Endothelial cell (in vitro differentiated cells): ENCODE measurements at places on chromosomes 6 and 20.

DNA sequence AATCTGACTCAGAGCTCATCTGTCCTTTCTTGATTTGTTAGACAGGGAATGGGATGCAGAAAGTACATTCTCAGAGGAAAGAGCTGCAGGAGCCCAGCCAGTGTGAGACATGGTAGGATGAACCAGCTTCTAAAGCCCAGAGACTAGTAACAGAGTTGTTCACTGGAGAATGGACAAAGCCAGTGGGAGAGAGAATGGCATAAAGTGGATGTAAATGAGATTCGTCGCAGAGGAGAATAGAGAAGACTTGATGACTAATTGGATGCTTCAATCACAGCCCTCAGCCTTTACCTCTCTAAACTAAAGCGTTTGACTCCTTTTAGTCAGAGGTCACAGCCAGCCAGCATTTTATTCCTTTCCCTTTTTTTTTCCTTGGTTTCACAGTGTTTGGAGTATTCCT is 25.5 kb upstream of the L3MBTL3 start:
- DNase-seq: no peak

- no peak for DNase-seq
These were observed 7.9 kb upstream of the OSER1 start for GRCh38 chr20:44218446-44218845.

GRCh38 chr6:111731456-111732195 is 125.9 kb upstream of the TRAF3IP2 start:
- no peak for DNase-seq

DNA sequence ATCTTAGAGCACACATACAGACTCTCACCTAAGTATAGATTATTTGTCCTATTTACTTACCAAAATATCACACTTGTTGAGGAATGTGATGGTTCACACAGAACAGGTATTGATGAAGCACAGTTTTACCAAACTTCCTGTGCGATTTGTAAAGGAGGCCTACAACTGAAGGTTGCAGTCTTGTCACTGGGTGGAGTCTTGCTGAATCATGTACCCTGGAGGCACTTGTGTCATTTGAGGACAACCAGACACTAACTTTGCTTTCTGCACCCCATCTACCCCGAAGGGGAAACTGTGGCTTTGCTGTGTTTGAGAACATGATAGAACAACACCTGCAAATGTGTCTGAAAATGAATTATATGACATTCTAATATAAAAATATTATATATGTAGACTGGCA is 32.4 kb upstream of the HINT3 start:
- no peak for DNase-seq

GRCh38 chr6:125375821-125376220 is 74.1 kb upstream of the HDDC2 start:
- no peak for DNase-seq

DNA sequence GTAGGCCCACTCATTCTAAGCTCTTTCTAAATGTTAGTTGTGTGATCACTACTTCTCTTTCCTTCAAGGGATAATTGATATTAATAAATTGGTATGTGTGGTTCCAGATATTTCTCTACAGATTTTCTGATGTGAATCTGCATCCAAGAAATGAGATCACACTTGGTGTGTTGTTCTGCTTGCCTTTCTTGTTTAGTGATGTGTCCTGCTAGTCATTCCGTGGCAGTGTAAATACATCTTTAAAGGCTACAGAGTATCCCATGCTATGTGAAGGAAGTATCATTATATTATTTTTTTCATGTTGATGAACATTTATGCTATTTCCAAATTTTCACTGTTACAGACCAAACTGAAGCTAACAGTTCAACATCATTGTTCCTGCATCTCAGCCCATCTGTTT is 13.2 kb downstream of the CDH26 start:
- no peak for DNase-seq
